ENCODE measurements at places on chromosomes 1 and 21. TPM values are rescaled to one million over a fixed set of nuclear protein-coding genes. Genes with fewer than 3 reads are reported as not detected.

ICOSLG gene
- total RNA-seq, result not detected

AUNIP gene
- 5.9 TPM for total RNA-seq

DNA sequence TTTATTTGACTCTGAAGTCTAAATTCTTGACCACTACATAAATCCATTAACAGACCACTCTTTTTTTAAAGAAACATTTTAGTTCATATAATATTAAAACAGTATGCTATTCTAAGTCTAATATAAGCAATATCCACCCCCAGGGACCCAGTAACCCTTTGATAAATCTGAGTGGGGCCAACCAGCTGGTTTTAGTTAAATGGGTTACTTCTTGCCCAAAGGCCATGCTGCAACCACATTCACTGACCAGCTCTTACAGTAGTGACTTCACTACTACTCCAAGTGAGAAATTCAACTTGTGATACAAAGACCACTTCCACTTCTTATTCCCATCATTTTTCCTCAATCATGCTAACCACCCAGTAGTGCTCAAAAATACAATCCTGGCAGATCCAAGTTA is 20.5 kb downstream of the FUBP1 start:
- DNase-seq, result no peak

DNA sequence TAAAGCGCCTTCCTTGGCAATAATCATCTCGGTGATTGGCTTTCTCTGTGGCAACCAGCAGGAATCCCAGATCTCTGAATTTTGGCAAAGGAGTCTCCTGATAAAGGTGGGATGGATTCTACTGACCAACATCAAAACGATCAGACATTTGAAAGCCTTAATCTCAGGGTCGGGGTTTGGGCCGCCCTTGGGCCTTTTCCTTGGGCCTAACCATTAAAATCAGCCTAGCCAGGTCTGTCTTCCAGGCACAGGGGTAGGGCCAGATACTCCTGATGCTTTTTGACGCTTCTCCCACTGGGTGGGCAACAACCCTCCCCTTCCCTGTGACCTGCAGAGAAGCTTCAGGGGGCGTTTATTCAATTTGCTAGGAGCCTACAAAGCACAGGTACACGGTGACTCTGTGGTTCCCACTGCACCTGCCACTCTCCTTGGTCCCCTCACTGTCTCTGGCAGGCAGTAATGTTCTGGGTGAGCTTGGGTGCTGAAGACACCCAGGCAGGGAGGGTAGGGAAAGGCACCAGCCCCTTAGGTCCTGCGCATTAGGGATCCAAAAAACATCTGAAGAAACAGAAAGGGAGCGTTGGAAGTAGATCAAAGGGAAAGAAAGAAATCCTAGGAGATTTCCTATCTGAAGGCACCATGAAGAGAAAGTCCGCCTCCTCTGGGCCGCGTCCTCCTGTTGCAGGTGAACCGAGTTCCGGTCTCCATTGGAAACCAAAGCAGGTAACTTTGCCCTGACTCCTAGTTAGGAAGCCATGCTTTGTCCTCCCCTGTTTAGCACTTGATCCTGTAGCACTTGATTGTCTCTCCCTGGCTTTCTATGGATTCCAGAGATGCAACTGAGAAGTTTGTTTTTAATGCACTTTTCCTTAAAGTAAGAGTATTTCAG is 12.3 kb downstream of the RNU1-2 start:
- no peak for DNase-seq

DNA sequence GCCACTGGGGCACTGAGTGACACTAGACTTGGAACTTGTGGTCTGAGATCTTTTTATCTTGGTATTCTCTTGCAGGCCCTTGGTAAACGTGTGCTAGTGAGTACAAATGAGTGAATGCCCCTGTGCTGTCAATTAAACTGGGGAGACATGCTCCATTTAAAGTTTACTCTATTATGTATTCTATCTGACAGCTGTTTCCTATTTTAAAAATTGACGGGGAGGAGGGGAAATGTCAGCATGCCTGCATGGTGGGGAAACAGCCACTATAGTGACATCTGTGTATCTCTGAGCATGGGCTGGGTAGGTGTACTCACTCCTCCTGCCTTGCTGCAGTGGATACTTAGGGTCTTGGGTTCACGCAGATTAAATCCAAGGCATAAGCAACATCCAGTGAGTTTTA is 59.0 kb upstream of the IKBKE start:
- no peak for DNase-seq
